Stimulated activated CD4-positive, alpha-beta T cell treated with anti-CD3 and anti-CD28 coated beads, Interleukin-2, amount 100 ng/mL, for 48 hours (primary cell): ENCODE measurements at places on chromosomes 6 and 20.
A peak's percentile ranks its signal among the peaks of the same experiment; 100 is the strongest.

DNA sequence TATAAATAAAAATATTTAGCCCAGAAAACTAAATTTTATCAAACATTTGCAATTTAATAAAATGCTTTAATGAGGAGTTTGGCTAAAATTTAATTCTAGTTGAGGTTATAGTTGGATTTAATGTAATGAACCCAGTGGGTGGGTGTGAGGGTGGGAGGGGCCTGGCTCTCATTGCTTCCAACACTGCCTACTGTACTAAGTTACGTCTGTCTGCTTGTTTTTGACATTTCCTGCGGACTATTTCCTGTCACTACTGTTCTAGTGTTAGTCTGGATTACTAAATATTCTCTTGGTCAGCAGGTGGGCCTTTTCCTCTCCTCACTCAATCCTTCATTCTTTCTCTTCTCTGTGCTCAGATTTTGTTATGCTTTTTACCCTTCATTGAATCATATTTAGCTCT, 82.5 kb upstream of the MAP3K7 start:
- no peak for DNase-seq

- DNase-seq = no peak
Measured at GRCh38 chr6:25014791-25015560, 79.2 kb upstream of the RIPOR2 start.

DNA sequence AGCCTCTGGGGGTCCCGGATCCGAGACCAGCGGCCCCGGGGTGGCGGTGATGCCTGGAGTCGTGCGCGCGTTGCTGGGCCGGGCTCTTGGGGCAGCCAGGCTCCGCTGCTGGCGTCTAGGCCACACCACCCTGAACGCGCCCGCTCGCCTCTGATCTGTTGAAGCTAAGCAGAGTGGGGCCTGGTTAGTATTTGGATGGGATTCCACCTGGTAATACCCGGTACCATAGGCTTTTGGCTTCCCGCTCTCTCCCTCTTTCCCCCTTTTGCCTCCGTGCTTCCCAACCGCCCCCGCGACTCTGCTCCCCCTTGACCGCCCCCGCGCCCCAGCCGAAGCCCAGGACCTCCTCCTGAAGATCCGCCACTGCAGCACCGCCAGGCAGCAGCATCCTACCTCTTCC, 1383.5 kb upstream of the DEFB115 start:
- DNase-seq = peak; percentile 21

DNA sequence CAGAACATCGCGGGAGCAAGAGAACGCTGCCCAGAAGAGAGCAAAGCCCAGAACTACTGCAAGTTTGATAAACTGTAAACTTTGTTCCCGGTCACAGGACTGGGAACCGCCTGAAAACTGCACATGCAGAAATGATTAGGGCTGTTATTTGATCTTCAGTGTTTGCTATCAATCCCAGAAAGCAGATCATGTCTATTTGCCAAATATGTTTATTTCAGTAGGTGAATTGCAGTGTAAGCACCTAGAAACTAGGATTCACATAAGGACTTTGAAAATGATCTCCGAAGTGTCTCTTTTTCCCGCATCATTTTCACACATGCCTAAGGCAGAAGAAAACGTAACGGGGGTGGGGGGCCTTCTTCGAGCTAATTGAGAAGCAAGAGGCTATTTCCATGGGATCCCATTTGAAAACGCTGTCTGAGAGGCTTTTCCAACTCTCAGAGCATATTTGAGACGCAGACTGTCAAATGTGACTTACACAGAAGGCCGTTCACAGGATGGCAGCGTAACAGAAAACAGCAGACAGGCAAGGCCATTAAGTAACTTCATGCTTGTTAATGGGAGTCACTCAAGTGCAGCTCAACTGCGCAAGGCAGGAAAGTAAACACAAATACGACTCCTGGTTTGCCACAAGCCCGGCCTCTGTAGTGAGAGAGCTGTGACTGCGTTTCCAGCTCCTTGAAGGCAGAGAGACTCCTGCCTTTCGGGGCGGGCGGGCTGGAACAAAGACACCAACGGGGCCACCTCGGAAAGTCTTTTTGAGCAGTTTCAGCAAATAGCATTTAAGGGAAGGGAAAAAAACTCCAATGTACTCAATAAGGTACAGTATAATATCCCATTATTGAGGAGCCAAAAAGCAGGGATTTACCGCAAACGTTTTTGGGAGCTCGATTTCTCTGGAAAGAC, 144.7 kb upstream of the ZNF217 start:
- no peak for DNase-seq

- no peak for DNase-seq
Measured at GRCh38 chr6:33587529-33587928, 7.5 kb upstream of the BAK1 start.

DNA sequence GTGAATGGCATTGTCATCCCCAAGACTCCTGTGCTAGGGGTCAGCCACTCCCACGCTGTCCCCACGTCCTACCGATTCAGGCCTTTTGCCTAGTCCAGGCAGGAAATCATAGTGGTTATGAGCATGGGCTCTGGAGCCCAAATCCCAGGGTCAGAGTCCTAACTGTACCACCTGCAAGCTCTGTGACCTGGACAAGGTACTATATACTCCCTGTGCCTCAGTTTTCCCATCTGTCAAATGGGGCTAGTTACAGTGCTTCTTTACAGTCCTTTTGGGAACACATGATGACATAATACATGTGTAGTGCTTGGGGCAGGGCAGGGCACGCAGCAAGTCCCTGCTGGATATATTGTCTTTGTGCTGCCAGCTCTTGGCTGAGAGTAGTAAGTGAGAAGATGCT, 27.2 kb downstream of the EFCAB8 start:
- DNase-seq = no peak

GRCh38 chr6:53651205-53651763, 14.3 kb downstream of the KLHL31 start:
- DNase-seq = peak; percentile 42

DNA sequence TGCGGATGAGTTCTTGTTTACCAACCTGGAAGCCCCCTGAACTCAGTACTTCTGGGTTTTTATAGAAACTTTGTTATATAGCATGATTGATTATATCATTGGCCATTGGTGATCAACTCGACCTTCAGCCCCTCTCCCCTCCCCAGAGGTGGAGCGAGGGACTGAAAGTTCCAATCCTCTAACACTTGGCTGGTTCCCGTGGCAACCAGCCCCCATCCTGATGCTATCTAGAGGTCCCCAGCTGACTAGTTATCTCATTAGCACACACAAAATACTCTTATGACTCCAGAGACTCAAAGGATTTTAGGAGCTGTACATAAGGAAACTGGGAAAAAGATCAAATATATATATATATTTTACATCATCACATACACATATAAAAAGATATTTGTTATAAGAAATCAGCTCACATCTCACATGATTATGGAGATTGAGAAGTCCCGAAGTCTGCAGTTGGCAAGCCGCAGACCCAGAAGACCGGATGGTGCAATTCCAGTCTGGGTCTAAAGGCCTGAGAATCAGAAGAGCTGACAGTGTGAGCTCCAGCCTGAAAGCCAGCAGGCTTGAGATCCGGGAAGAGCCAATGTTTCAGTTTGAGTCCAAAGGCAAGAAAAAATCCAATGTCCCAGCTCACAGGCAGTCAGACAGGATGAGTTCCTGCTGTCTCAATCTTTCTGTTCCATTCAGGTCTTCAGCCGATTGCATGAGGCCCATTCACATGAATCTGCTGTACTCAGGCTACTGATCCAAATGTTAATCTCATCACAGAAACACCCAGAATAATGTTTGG, 179.3 kb upstream of the DTNBP1 start:
- DNase-seq = no peak

GRCh38 chr6:34795836-34796425, 4.0 kb downstream of the BLTP3A start:
- DNase-seq = no peak
